Amygdala (tissue), 56 donors: ENCODE measurements at places on chromosomes 1 and 21.

- DNase-seq = no peak
Observed at GRCh38 chr21:38944903-38945302, 139.2 kb downstream of the ETS2 start.

DNA sequence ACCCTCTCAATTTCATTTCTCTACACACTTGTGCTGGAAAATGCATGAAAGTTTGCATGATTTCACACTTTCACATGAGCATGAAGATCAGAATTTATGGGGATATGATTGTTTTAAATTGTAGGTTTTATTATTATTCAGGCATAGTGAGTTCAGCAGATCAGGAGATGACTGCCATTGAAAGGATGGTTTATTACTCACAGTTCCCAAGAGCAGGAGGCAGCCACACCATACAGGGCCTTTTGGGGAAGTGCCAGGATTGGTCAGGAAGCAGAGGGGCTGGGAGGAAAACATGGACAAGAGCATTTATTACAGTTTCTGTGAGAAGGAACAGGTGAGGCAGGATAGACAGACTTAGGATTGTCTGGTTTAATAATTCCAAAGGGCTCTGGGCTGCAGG lies 114.6 kb upstream of the KCNJ15 start:
- no peak for DNase-seq

GRCh38 chr1:203480525-203481084 lies 5.0 kb downstream of the PRELP start:
- no peak for DNase-seq

DNA sequence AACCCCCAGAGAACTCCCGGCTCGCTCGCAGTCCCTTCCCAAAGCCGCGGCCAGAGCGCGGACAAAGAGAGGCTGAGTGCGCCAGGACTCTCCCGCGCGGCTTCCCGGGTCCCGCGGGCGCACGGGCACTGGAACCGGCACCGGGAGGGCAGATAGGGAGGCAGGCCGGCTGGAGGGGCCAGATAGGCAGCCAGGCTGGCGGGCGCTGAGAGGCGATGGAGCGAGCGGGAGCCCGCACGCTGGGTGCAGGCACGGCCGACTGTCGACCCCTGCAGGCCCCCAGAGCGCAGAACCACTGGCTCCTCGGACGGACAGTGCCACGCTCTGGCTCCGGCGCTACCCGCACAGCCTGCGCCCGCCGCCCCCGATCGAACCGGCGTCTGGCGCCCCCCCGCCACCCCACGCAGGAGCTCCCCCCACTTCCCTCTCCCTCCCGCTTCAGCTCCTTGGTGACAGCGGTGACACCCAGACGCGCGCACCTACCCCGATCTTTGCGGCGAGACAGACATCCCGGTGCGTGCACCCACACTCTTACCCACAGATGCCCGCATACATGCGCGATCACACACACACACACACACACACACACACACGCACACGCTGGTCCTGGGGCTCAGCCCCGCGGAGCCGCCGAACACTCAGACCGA lies 534 bp downstream of the SLC6A9 start:
- peak; percentile 30 for DNase-seq

DNA sequence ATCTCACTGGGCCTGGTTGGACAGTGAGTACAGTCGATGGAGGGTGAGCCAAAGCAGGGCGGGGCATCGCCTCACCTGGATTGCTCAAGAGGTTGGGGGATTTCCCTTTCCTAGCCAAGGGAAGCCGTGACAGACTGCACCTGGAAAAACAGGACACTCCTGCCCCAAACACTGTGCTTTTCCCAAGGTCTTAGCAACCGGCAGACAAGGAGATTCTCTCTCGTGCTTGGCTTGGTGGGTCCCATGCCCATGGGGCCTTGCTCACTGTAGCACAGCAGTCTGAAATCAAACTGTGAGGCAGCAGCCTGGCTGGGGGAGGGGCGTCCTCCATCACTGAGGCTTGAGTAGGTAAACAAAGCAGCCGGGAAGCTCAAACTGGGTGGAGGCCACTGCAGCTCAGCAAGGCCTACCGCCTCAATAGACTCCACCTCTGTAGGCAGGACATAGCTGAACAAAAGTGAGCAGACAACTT lies 11.3 kb downstream of the C1orf105 start:
- no peak for DNase-seq
